ENCODE measurements at places on chromosomes 1 and 21.

DNA sequence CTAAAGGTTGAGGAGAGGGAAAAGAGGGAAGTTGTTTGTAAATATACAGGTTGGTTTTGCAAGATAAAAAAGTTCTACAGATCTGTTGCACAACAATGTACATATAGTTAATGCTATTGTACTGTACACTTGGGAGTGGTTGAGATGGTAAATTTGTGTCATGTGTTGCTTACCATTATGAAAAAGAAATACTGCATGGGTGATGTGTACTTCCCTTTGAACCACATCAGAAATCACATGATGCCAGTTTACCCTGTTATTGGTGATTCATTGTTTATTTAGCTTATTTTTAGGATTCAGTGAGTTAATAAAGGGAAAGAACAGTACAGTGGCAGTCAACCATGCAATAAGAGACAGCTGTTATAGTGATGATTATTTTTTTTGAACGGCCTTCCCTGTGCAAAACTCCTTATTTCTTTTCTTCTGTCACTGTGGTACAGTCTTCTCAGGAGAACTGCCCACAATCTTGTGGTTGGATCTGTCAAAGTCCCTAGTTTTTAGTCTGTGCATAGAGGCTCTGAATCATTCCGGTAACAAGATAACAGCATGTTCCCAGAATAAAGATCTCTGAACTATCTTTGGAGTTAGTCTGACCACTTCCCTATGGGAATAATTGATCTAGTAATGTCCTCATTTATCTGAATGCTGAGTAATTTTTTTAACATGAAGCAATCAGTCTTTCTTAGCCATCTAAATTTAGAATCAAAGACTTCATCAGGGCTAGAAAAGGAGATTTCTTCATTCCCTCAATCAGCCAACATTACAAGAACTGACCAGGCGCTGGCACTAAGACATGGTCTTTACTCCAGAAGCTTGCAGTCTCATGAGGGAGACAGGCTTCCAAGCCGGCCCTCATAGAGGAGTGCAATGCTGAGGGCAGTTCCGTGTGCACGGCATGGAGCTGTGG, 84.2 kb downstream of the SH3GLB1 start:
- peak; percentile 61 for DNase-seq

- peak; percentile 93 for DNase-seq
Measured at GRCh38 chr1:151568626-151569088, 28.5 kb downstream of the TUFT1 start.

DNA sequence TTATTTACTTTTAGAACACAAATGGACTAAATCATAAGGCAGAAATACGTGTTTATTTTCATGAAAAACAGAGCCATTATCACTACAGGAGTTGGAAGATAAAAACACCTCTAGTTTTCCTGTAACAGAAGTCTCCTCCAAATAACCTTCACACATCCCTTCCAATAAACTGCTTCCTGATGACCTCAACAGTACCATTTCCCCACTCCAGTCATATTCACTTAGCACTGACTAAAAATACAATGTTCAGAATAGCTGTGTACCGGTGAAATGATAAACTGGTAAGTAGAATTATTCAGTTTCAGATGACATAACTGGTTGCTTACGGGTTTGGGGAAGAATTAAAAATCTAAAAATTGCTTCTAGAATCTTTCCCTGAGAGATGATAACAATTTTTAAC, 137.9 kb downstream of the DENND1B start:
- DNase-seq: no peak

GRCh38 chr1:22613951-22614350, 22.5 kb upstream of the C1QA start:
- DNase-seq: no peak

DNA sequence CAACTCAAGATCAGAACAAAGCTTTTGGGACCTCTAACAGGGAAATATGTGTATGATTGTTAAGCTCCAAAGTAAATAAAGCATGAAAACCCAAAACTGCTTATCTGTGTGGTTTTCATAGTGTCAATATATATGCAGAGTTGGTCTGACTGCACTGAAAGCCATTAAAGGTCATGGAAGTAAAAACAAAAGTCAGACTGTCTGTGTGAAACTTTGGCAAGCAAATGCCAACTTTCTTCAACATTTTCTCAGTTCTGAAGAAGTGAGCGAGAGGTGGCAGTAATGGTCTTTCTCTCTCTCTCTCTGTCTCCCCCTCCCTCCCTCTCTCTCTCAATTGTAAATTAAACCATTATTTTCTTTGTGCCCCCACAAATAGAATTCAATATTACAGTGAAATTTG, 100.1 kb upstream of the S1PR1 start:
- no peak for DNase-seq

DNA sequence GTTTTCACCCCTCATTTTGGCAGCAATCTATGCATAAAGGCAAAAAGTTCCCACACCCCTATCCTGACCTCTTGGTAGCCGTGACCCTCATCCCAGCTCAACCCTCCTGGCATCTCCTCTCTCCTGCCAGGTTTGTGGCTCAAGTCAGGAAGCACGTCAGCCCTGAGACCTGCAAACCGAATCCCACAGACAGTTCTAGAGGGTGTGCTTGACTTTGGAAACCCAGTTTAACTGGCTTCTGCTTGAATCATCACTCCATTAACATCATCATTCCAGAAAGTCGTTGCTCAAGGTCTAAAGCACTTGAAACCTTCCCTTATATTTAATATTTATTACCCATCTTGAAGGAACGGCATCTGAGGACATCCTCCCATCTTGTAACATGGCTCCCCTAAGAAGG, 133.4 kb upstream of the ERG start:
- DNase-seq: no peak

DNA sequence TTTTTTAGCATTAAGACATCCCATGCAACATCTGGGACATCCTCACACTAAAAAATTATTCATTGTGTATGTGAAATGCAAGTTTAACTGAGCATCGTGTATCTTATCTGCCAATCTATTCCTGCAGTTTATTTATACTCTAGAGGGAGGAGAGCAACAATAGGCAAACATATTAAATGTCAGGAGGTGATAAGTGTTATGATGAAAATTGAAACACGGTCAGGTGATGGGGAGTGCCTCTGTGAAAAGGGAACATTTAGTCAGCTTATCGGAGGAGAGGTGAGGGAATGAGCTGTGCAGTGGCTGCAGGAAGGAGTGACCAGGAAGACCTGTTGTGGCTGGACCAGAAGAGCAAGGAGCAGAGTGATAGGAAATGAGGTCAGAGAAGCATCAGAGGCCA, 775 bp upstream of the EFCAB14 start:
- peak; percentile 50 for DNase-seq

GRCh38 chr1:16172218-16172830, 16.5 kb upstream of the EPHA2 start:
- no peak for DNase-seq

- DNase-seq: no peak
Measured at GRCh38 chr1:110216844-110217444, 6.8 kb downstream of the KCNC4 start.

- no peak for DNase-seq
Measured at GRCh38 chr1:89286549-89287180, 14.0 kb upstream of the GBP5 start.
